ENCODE measurements at places on chromosomes 16 and 17.

GRCh38 chr16:71426880-71427615, 14.8 kb downstream of the TLE7 start:
- no peak for DNase-seq

DNA sequence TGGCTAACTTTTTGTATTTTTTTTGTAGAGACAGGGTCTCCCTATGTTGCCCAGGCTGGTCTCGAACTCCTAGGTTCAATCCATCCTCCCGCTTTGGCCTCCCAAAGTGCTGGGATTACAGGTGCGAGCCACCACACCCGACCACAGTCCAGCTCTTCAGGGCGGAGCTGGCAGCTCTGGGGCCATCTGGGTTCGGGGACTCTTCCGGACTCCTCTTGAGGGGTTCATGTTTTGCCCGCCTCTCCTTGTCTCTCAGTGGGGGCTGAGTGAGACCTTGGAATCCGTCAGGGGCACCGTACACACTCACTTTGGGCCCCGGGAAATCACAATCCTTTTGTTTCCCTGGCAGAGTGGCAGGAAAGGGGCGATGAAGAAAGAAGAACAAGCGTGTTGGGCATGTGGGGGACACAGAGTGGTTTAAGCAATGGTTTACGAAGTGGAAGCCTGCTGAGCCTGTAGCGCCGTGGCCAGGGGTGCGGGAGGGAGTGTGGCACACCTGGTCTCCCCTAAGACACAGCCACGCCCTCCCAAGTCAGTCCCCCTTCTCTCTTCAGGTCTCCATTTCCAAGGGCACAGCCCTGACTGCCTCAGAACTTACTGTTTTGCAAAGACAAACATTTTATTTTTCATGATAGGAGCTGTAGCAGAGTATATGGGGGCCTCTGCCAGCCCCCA, 26.1 kb downstream of the TNS4 start:
- no peak for DNase-seq

- no peak for DNase-seq
Observed at GRCh38 chr16:66588981-66589713, 9.9 kb downstream of the CMTM2 start.

DNA sequence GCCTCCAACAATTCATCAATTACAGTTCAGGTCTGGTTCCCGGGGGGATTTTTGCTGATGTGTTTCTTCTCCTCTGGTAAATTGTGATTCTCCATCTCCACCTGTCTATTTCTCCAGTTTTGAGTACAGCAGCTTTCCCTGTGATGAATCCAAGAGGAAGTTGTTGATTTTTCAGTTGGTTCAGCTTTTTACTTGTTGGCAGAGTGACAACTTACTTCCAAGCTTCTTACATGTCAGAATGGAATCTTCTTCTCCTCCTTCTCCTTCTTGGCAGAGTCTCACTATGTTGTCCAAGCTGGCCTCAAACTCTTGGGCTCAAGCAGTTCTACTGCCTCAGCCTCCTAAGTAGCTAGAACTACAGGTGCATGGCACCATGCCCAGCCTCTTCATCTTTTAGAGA, 33.4 kb upstream of the TMEM92 start:
- DNase-seq = no peak

- no peak for DNase-seq
Observed at GRCh38 chr16:4515611-4516233, 22.9 kb downstream of the CDIP1 start.

DNA sequence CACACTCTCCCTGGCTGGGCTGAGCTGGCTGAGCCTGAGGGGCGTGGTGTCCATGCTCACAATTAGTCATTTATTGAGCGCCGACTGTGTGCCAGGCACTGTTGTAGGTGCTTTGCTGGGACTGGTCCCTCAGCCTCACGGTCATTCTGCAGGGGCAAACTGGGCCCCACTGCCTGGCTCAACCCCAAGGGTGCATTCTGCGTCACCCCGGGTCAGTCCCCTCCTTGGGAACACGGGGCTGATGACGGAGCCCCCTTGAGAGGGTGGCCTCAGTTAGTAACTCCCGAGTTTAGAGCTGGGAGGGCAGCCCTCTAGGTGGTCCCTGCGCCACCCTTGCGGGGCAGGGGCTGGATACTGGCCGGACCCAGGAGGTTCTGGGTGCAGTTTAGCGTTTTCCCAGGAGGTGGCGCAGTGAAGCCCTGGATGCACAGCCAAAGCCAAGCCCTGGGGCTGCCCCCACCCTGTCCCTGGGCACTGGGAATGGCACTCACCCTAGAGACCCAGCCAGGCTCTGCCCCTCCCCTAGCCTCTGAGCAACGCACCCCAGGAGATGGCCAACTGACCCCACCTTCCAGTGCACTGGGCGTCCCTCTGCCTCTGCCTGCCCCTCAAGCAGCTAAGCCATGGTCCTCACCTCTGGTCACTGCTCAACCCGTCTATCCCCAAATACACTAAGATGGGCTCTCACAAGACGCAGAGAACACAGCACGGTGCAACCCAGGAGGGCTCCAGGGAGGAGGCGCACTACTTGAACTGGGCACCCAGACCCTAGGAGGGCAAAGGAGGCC, 243.2 kb upstream of the GSE1 start:
- peak; percentile 76 for DNase-seq

GRCh38 chr17:67636834-67637520, 80.8 kb upstream of the NOL11 start:
- no peak for DNase-seq

- DNase-seq = no peak
Observed at GRCh38 chr16:5066511-5066910, 755 bp upstream of the C16orf89 start.

DNA sequence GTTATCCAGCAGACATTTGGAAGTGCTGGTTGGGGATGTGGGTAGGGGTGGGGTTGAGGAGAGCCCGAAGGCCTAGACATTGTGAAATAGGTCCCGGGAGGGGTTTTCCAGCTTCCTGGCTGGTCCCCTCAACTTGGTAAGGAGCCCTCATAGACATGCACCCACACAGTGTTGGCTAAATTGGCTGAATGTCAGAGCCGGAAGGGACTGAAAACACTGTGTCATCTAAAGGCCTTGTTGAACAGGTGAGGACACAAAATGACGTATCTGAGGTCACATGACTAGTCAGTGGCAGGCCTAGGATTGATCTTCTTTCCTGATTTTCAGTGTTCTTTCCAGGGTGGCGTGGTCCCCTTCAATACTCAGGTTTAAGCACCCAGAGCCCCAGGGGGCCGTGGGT, 27.6 kb downstream of the ITGB3 start:
- no peak for DNase-seq

GRCh38 chr17:45317111-45317928, 500 bp upstream of the MAP3K14 start:
- DNase-seq = peak; percentile 99

DNA sequence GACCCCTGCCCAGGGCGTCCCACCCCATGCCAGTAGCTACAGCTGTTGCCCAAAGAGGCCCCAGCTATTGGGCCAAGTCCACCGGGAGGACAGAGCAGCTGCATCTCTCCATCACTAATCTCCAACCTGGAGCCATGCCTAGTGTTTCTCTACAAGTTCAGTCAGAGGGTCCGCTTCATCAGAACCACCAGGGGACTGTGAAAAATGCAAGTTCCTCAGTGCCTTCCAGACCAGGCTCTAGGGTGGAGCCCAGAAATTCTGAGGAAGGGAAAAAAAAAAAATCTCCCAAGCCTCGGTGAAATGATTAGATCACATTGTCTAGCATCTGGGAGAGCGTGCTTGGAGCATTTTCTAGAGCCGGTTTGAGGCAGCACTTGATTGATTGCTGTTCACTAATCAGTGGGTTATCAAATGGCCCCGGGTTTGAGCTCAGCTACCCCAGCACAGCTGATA, 22.4 kb upstream of the HERPUD1 start:
- no peak for DNase-seq

All from neural crest cell (in vitro differentiated cells).